ENCODE measurements at places on chromosomes 13 and 19. TPM values are rescaled to one million over a fixed set of nuclear protein-coding genes. Genes with fewer than 3 reads are reported as not detected.

DNA sequence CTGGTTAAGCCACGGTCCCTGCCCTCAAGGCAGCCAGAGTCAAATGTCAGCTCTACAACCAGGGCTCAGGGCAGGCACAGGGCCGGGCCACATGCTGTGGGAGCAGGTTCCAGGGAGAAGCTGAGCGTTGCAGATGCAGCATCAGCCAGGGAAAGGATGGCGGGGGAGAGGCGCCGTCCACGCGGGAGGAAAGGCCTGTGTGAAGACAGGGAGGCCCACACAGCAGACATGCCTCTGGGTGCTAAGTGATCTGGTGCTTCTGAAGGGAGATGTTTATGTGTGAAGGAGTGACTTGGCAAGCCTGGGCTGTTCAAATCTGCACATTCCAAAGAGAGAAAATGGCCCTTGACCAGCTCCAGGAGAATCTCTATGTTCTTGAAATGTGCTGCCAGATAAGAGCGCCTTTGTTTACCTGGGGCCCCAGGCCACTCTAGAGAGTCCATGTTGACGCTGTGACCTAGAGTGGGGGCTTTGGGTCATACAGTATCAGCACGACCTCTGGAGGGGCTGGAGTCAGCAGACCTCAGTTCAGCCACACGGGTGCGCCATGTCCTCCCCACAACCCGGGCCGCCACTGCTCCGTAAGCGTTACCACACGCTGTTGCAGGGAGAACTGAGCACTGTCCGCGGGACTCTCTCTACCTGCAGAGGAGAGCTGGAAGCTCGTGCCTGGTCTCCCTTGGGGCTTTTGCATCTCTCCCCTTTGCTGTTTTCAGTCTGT lies 15.9 kb upstream of the ATF5 start:
- peaks cover 45% of the 10 kb centered on the region for H3K36me3 ChIP-seq
- H3K4me3 ChIP-seq = no peak overlapping the region
- H3K27me3 ChIP-seq = no peaks in the 10 kb centered on the region
- H3K4me1 ChIP-seq = peaks cover 12% of the 10 kb centered on the region

GRCh38 chr19:40588110-40588854 lies 11.6 kb downstream of the SHKBP1 start:
- DNase-seq = no peak
- H3K27ac ChIP-seq = no peak overlapping the region
- H3K4me3 ChIP-seq = no peak overlapping the region
- peaks cover 35% of the 10 kb centered on the region for H3K36me3 ChIP-seq
- no peaks in the 10 kb centered on the region for H3K27me3 ChIP-seq

DNA sequence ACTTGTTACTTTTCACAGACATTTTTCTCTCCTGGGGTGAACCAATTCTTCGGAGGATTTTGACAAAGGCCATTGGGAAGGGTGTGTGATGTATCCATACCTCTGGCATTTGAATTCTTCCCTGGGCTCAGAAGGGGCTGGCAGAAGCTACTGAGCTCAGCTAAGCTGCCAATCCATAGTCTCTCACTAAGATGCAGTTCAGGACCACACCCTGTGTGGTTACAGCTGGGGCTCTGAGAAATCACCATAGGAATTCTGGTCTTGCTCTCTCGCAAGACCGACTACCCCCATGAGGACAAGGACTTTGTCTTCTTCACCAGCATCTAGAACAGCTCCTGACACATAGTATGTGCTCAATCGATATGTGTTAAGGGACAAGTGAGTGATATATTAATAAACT lies 6.0 kb downstream of the C13orf42 start:
- H3K4me1 ChIP-seq = no peaks in the 10 kb centered on the region
- H3K36me3 ChIP-seq = no peaks in the 10 kb centered on the region
- DNase-seq = no peak
- no peak overlapping the region for H3K27ac ChIP-seq
- H3K4me3 ChIP-seq = no peak overlapping the region

- no peak overlapping the region for H3K27ac ChIP-seq
- DNase-seq = no peak
- no peaks in the 10 kb centered on the region for H3K27me3 ChIP-seq
- H3K36me3 ChIP-seq = peaks cover 5% of the 10 kb centered on the region
- H3K4me3 ChIP-seq = no peak overlapping the region
Observed at GRCh38 chr19:39167461-39168257, 29.1 kb upstream of the NCCRP1 start.

GRCh38 chr13:25927932-25928331 lies 123.9 kb downstream of the SHISA2 start:
- H3K4me1 ChIP-seq = no peaks in the 10 kb centered on the region
- no peak for DNase-seq
- no peaks in the 10 kb centered on the region for H3K36me3 ChIP-seq
- H3K27me3 ChIP-seq = no peaks in the 10 kb centered on the region
- no peak overlapping the region for H3K27ac ChIP-seq
- no peak overlapping the region for H3K4me3 ChIP-seq

GRCh38 chr19:16596399-16596798 lies 24.2 kb upstream of the SLC35E1 start:
- DNase-seq = no peak
- peaks cover 59% of the 10 kb centered on the region for H3K4me1 ChIP-seq
- H3K27me3 ChIP-seq = no peaks in the 10 kb centered on the region
- H3K27ac ChIP-seq = no peak overlapping the region
- no peaks in the 10 kb centered on the region for H3K36me3 ChIP-seq
- H3K4me3 ChIP-seq = no peak overlapping the region

DNA sequence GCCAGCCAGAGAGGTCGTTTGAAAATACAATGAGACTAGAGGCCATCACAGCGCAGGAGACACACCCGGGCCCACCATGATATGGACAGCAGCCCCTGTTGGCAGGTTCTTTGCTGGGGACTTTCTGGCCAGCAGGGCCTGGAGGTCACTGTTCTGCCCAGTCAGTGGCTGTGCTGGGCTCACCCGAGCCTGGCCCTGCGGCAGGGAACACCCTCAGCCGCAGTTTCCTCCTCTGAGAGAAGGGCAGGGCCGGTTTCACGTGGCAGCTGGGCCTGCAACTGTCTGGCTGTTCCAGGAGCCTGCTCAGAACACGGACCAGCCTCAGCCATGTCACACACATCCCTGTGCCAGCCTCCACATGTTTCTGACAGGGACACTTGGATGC lies 39.4 kb downstream of the ADPRHL1 start:
- no peak overlapping the region for H3K4me3 ChIP-seq
- H3K27ac ChIP-seq = no peak overlapping the region
- H3K4me1 ChIP-seq = peaks cover 5% of the 10 kb centered on the region
- DNase-seq = no peak
- H3K27me3 ChIP-seq = no peaks in the 10 kb centered on the region

DNA sequence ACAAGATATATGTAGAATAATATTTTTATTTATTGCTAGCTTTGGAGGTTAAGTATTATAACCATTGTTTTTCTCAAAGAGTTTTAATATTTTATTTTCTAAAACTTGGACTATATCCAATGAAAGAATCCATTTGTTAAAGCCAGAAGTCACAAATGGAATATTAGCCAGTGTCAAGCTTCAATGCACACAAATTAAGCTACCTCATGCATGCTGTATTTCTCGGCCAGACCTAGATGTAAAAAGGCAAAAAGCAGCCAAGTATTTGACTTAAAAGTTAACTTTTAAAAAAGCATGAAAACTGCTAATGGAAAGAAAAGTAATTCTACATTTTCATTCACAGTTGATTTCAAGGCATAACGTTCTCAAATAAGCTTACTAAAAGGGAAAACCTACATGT lies 160.0 kb upstream of the ATXN8OS start:
- no peak overlapping the region for H3K27ac ChIP-seq
- H3K4me3 ChIP-seq = no peak overlapping the region
- no peaks in the 10 kb centered on the region for H3K27me3 ChIP-seq
- DNase-seq = no peak

Gene ZNF581
- total RNA-seq = 21.9 TPM

- no peak overlapping the region for H3K4me3 ChIP-seq
- H3K27ac ChIP-seq = no peak overlapping the region
- no peaks in the 10 kb centered on the region for H3K36me3 ChIP-seq
- H3K27me3 ChIP-seq = no peaks in the 10 kb centered on the region
Observed at GRCh38 chr13:44416301-44416700, 42.7 kb downstream of the SERP2 start.

Gene PCDH8
- total RNA-seq = not detected

GRCh38 chr19:52248241-52248640 lies 21.1 kb upstream of the ZNF766 start:
- no peaks in the 10 kb centered on the region for H3K36me3 ChIP-seq
- DNase-seq = peak; percentile 34
- no peaks in the 10 kb centered on the region for H3K4me1 ChIP-seq
- H3K4me3 ChIP-seq = no peak overlapping the region
- no peaks in the 10 kb centered on the region for H3K27me3 ChIP-seq

Gene CFAP97D2
- not detected for total RNA-seq

DNA sequence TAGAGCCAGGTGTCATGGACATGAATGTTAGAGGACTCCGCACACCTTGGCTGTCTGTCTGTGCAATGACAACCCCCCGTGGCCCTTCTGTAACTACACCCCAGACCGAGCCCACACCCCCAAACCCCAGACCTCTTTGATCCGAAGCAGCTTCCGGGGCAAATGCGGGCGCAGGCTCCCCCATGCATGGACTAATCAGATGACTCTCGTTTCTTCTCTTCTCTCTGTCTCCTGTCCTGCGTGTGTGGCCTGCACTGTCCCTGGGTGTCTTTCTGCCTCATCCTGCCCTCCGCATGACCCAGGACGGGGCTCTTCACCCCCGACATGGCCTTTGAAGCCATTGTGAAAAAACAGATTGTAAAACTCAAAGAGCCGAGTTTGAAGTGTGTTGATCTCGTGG lies 38.9 kb downstream of the TMED1 start:
- H3K4me3 ChIP-seq = peak overlapping the region; percentile 20
- H3K4me1 ChIP-seq = peaks cover 63% of the 10 kb centered on the region
- H3K27ac ChIP-seq = peak overlapping the region; percentile 98
- no peaks in the 10 kb centered on the region for H3K27me3 ChIP-seq
- peak; percentile 75 for DNase-seq
- peaks cover 55% of the 10 kb centered on the region for H3K36me3 ChIP-seq

DNA sequence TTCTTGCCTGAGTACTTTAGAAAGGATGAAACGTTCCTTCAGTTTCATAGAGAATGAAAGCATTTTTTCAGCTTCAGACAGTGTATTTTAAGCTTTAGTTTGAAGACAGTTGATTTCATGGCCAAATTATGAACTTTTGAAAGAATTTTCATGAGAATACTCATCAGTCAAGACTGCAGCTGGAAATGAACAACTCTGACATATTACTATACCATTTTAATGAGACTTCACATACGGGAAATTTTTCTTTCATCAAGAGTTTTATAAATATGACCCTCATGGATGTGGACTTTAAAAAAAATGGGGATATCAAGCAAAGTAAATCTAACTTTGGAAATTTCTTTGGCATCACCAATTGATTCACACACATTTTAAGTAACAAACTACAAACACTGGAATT lies 6.4 kb downstream of the LATS2 start:
- DNase-seq = no peak
- H3K27ac ChIP-seq = no peak overlapping the region
- H3K4me3 ChIP-seq = no peak overlapping the region

GRCh38 chr13:114259374-114259773 lies 22.0 kb upstream of the UPF3A start:
- H3K36me3 ChIP-seq = peaks cover 69% of the 10 kb centered on the region
- peaks cover 38% of the 10 kb centered on the region for H3K4me1 ChIP-seq
- no peak overlapping the region for H3K27ac ChIP-seq
- H3K4me3 ChIP-seq = no peak overlapping the region
- no peaks in the 10 kb centered on the region for H3K27me3 ChIP-seq
- no peak for DNase-seq

GRCh38 chr19:10566658-10567410 lies 1.0 kb upstream of the KRI1 start:
- peak overlapping the region; percentile 93 for H3K27ac ChIP-seq
- H3K4me3 ChIP-seq = peak overlapping the region; percentile 99
- H3K27me3 ChIP-seq = no peaks in the 10 kb centered on the region
- DNase-seq = peak; percentile 75

DNA sequence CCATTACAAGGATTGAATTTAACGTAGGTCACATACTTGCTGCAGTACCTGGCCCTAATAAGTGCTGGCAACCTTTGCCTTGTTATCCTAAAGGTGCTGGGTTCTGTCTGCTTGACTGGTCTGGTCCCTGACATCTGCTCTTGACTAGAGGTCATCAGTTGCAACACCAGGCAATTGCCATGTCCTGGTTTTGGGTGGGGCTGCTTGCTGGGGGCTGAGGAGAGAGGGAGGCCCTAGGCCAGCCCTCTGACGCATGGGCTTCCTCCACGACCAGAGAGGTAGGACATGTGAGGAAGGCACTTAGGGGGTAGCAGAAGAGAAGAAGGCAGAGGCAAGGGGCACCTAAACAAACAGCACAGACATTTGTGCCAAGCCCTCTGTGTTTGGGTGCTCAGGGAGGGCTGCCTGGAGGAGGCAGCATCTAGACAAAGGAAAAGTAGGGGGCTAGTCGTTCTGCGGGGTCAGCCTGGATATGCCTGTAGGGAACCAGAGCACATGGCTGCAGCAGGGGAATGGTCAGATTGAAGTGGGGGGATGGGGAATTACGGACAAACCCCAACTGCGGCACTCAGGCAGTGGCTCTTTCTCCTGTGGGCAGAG lies 21.7 kb downstream of the VSTM2B start:
- no peaks in the 10 kb centered on the region for H3K36me3 ChIP-seq
- H3K27ac ChIP-seq = no peak overlapping the region
- H3K27me3 ChIP-seq = no peaks in the 10 kb centered on the region
- H3K4me3 ChIP-seq = no peak overlapping the region
- no peaks in the 10 kb centered on the region for H3K4me1 ChIP-seq
- no peak for DNase-seq

GRCh38 chr19:48726556-48726955 lies 7.0 kb upstream of the MAMSTR start:
- DNase-seq = no peak
- H3K4me1 ChIP-seq = peaks cover 23% of the 10 kb centered on the region
- no peaks in the 10 kb centered on the region for H3K36me3 ChIP-seq
- H3K27me3 ChIP-seq = no peaks in the 10 kb centered on the region
- peak overlapping the region; percentile 38 for H3K27ac ChIP-seq
- no peak overlapping the region for H3K4me3 ChIP-seq

- H3K27me3 ChIP-seq = peaks cover 24% of the 10 kb centered on the region
- no peak overlapping the region for H3K27ac ChIP-seq
- no peak for DNase-seq
- H3K4me1 ChIP-seq = peaks cover 41% of the 10 kb centered on the region
Observed at GRCh38 chr19:50720921-50721381, 1.3 kb upstream of the SHANK1 start.

- no peak for DNase-seq
- H3K4me3 ChIP-seq = no peak overlapping the region
- H3K27ac ChIP-seq = no peak overlapping the region
- H3K36me3 ChIP-seq = no peaks in the 10 kb centered on the region
Observed at GRCh38 chr13:101327871-101328270, 88.4 kb downstream of the NALCN start.

Gene KCTD4
- total RNA-seq = not detected

Gene ICAM5
- 1.5 TPM for total RNA-seq

- no peaks in the 10 kb centered on the region for H3K4me1 ChIP-seq
- no peaks in the 10 kb centered on the region for H3K27me3 ChIP-seq
- no peaks in the 10 kb centered on the region for H3K36me3 ChIP-seq
- DNase-seq = no peak
Observed at GRCh38 chr13:106986687-106987426, 418.9 kb upstream of the ARGLU1 start.

DNA sequence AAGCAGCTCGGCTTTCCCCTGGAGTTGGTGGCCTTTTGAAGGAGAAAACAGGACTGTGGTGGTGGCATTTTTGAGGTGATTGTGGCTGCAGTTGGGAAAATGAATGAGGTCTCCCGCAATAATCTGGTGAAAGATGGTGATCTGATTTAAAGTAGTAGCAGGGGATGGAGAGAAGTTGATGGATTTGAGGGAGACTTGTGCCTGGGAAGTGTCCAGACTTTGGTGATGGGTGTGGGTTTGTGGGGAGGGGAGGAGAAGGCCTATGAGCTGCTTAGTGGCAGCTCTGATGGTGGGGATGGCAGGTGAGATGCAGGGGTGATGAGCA lies 4.0 kb upstream of the EPN1 start:
- DNase-seq = no peak
- peaks cover 52% of the 10 kb centered on the region for H3K36me3 ChIP-seq
- peaks cover 22% of the 10 kb centered on the region for H3K4me1 ChIP-seq
- H3K27me3 ChIP-seq = no peaks in the 10 kb centered on the region
- no peak overlapping the region for H3K4me3 ChIP-seq

Gene HIPK4
- total RNA-seq = 0.14 TPM
